Vagina (tissue), 2 donors: ENCODE measurements at places on chromosomes 7 and 10.

DNA sequence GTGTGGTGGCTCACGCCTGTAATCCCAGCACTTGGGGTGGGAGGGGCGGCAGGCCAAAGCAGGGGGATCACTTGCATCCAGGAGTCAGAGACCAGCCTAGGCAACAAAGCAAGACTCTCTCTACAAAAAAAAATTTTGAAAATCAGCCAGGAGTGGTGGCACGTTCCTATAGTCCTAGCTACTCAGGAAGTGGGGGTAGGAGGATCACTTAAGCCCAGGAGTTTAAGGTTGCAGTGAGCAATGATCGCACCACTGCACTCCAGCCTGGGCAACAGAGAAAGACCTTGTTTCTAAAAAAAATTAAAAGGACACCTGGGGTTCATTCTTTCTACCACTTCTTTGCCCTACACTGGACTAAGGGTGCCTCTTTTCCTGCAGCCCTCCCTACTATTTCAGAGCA, 15.1 kb downstream of the WAPL start:
- DNase-seq, result no peak

GRCh38 chr10:119439922-119440321, 102.6 kb downstream of the RGS10 start:
- DNase-seq, result no peak

DNA sequence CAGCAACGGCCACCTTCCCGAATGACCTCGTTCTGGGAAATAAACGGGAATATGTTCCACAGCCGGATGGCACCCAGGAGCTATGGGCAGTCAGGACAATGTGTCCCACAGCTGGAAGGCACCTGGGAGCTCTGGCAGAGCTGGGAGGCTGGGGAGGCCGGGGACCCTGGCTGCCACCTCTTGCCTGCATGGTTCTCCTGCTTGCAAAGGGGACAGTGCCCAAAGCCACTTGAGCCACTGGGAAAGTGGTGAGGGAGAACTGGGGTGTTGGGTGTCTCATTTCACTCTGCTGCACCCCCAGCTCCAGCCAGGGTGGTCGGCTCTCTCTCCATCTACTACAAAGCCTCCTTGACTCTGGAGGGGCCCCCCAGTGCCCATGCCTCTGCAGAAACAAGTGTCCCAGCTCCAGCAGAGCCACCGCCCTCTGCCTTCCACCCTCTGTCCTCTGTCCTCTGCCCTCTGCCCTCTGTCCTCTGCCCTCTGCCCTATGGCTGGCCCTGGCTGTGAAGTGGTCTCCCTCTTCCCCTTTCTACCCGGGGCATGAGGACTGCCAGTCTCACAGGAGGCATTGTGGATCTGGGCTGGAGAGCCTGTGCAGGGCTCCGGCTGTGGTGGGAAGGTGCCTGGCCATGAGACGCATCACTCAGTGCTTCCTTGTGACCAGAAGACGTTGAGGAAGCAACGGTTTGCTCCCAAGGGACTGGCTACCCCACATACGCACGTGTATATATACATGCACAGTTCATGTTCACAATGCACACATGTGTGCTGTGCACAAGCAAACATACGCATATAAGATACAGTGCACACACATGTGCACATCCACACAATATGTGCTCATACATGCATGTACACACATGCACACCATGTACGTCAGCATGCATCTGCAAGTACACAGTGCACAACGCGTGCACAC, 21.5 kb upstream of the INPP5A start:
- no peak for DNase-seq

DNA sequence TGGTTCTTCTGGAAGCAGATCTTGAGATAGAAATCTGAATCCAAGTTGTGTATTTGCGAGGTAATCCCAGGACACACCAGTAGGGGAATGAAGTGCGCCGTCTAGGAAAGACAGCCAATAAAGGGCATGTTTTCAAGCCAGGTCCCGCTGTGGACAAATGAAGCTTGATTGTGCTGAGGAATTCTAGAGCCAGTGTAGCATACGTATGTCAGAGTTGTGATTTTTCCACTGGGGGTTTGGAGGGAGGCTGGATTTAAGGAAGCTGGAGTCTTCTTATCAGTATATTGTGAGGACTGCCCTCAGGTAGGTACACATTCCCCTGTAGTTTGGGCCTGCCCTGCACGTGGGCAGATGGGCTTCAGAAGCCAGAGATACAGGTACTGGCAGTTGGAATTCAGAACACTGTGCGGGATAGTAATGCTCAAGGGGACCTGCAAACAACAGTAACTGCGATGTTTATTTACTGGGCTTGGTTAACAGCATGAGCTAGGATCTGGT, 50.9 kb downstream of the GALNT11 start:
- no peak for DNase-seq

DNA sequence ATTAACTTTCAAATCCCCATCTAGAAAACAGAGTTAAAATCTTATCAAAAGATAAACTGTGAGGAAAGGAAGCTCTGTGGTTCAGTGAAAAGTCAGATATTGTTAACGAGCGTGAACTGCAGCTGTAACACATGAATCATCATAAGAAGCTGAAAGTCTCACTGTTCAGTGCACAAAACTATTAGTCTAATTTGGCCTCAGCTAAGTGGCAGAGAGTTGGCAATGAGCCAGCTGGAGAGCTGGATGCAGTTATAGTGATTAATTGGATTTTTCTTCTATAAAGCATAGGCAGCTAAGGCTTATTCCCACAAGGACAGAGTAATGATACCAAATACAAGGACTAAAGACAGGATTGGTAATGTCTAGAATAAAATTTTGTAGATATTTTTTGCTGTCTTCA, 101.1 kb upstream of the ABCB5 start:
- no peak for DNase-seq

- no peak for DNase-seq
Measured at GRCh38 chr10:51244748-51245490, 170.6 kb downstream of the PRKG1 start.
